ENCODE measurements at places on chromosomes 3 and 15.

DNA sequence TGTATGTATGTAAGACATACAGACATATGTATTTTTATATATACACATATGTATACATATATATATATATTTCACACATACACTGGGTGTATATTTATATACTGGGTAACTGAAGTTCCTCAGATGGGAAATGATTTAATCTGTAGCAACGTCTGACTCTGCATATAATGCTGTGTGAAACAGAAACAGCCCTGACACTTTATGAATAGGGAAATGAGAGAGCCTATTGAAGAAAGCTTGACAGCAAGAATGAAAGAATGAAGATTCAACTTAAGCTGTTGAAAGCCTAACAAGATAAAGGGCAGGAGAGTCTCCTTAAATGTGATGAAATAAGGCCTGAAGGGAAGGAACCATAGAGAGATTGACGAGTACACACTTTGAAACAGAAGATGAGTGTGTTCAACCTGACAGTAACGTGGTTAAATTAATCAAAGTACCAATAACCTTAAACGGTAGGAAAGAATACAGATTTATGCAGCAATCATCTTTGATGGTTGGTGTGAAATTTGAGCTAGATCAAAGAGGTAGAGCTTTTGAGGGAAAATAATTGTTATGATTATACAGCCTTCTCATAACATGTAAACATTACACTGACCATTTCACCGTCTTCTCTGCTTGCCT, 169.9 kb downstream of the MECOM start:
- no peak for DNase-seq

GRCh38 chr3:48024401-48024800, 8.2 kb upstream of the MAP4 start:
- DNase-seq = no peak

DNA sequence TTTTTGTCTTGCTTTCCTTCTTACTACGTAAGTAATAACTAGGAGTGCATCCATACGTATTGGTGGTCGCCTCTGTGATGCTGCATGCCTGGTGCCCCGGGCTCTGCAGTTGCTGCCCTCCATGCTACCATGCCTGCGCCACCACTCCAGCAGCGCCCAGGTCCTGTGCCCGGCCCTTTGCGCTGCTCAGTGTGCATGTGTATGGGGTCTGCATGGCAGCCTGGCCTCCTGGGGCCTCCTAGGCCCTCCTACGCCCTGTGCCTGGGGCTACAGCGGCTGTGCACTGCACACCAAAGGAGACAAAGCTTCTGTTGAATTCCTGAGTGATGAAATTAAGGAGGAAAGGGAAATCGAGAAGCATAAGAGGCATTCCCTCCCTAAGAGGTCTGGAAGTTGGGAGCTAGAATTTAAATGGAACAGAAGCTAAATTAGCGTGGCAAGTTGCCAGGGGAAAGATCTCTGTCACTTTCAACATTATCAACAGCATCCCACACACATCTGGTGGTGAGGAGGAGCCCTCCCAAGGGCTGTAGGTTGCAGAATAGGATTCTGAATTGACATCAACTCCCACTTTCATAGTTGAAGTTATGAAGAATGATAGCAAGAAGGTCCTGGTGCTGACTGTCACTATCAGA, 275.0 kb upstream of the CHRM5 start:
- DNase-seq = no peak

DNA sequence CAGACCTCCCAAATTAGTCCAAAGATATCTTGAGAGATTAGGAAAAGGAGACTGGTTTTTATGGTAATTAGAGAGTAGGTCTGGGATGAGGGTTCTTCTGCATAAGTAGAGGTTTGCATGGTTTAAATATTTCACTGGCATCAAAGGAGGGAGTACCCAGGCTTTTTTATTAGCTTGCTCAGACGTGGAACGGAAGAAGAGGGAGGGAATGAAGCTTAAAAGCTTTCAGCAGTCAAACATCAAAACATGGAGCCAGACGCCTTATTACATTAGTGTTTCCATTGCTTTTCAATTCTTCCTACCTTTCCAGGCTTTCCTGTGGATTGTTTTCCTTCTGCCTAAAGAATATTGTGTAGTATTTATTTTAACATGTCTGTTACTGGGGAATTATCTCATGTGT, 342.1 kb upstream of the SOX2 start:
- DNase-seq = peak; percentile 72

DNA sequence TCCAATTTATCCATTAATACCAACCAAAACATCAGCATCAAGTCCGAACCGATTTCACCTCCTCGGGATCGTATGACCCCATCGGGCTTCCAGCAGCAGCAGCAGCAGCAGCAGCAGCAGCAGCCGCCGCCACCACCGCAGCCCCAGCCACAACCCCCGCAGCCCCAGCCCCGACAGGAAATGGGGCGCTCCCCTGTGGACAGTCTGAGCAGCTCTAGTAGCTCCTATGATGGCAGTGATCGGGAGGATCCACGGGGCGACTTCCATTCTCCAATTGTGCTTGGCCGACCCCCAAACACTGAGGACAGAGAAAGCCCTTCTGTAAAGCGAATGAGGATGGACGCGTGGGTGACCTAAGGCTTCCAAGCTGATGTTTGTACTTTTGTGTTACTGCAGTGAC, 20.8 kb downstream of the LYSMD4 start:
- no peak for DNase-seq

GRCh38 chr3:105499961-105500360, 133.3 kb downstream of the ALCAM start:
- DNase-seq = no peak

DNA sequence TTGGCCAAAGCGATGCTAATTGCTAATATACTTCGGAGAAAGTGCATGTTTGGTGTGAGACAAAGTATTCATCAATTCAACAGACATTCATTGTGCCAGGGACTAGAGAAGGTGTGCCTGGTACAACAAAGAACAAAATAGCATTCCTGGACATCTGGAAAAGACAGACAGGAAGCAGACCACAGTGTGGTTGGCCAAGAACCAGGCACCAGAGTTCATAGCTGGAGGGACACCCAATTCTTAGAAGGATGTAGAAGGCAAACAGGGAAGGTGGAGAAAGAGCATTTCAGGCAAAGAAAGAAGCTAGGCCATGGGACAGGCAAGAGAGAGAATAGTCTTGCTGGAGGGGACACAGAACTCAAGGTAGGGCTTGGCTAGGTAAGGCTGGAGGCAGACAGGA, 105.8 kb upstream of the ETV5 start:
- no peak for DNase-seq

- no peak for DNase-seq
Measured at GRCh38 chr3:2735392-2735894, 374.7 kb downstream of the IL5RA start.

DNA sequence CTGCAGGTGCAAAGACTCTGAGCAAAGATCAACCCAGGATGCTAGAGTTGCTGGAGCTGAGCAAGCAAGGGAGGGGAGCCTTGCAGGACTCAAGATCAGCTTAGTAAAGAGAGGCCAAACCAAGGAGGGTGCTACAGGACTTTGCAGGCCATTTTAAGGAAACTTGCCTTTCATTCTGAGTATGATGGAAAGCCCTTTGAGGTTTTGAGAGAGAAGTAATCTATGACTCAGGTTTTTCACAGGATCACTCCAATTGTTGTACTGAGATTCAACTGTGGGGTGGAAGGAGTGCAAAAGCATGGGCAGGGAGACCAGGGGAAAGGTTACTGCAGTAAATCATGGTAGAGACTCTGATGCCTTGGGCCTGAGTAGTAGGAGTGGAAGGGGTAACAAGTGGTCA, 260.4 kb upstream of the GPR149 start:
- no peak for DNase-seq

GRCh38 chr3:44340058-44340395, 1.5 kb downstream of the TCAIM start:
- no peak for DNase-seq

GRCh38 chr3:124758851-124759635, 28.8 kb downstream of the UMPS start:
- no peak for DNase-seq

- DNase-seq = no peak
Measured at GRCh38 chr15:98013631-98014030, 53.1 kb downstream of the ARRDC4 start.

GRCh38 chr3:16309558-16309957, 44.5 kb downstream of the OXNAD1 start:
- no peak for DNase-seq

DNA sequence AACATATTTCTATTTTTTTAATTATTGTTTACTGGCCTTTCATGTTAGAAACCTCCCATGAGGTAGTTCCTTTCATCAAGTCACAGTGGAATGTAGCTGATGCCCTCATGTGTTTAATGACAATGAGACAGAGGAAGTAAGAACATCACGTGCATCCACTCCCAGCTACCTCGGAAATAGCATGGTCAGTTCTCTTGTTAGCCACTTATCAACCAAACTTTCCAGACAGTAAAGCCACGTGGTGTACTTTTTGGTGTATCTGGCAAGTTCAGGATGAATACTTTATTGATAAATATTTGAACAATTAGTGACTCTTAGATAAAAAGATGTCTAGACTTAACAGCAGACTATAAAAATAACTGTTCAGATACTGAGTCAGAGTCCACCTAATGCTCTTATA, 781.7 kb downstream of the MECOM start:
- DNase-seq = no peak

DNA sequence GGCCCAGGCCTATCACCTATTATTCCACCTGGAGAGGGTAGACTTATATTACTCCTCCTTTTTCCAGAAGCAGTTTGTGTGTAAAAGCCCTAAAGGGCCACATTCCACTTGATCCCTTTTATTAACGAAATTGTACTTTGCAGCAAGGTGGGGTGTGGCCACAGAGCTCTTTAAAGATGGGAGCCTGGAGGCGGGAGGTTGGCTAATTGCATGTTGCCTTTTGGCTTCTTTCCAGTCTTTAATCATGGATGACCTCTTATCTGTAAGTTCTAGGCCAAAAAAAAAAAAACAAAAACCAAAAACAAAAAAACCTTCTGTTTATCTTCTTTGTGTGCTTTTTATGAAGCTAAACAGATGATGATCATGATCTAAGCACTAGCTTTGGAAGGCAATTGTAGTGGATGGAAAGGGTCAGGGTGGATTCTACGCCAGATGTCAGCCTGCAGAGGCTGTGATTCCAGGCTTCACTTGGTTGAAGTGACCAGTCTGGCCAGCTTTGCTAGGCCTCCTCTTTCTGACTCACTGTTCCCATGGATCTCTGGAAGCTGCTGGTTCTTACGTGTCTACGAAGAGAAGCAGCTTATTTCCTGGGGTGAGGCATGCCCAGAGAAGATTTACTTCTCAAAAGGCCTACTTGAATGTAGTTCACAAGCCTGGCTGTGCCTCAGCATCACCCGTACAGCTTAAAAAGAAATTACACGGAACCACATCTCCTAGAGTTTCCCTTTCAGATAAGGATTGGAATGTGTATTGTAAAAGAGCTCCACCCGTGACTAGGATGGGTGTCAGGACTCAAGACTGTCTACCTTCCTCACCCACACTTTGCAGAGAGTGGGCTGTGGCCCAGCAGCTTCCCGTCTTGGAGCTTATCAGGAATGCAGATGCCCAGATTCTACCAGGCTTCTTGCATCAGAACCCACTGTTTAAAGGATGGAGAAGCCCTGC, 330.9 kb upstream of the C2CD4B start:
- DNase-seq = no peak

GRCh38 chr3:135759651-135760050, 205.9 kb upstream of the PPP2R3A start:
- DNase-seq = no peak

DNA sequence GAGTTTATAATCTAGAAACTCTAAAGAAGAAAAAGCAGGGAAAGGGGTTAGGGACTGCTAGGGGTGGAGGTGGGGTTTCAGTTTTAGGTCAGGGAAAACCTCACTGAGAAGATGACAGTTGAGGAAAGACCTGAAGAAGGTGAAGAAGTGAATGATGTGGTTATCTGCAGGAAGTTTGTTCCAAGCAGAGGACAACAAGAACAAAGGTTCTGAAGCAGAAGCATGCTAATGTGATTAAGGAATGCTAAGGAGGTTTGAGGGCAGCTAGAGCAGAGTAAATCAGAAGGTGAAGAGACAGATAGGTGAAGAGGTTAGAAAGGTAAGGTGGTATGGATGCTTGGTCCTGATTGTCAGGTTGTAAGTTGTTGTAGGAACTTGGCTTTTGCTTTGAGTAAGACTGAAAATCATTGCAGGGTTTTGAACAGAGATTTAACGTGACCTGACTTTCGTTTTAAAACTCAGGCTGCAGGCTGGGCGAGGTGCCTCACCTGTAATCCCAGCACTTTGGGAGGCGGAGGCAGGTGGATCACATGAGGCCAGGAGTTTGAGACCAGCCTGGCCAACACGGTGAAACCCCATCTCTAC, 8.6 kb downstream of the OXSR1 start:
- DNase-seq = no peak

GRCh38 chr3:37326144-37326543, 151.8 kb upstream of the LRRFIP2 start:
- no peak for DNase-seq

DNA sequence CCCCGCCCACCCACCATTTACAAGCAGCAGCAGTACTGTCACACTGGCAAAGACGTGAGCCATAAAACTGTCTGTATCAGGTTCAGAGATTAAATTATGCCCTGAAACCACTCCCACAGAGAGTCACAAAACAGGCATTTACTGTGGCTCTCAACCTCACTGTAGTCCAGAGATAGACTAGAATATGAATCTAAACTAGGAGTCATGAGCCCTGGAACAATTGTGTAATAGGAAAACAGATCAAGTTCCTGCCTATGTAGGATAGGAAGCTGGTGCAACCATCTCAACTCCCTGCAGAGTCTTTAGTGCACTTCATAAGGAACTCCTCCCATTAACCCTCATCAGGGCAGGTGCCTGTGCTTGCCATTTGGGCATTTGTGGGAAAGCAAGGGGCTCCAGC, 61.7 kb downstream of the FAM227B start:
- no peak for DNase-seq

- no peak for DNase-seq
Measured at GRCh38 chr3:18562364-18563154, 137.4 kb upstream of the SATB1 start.

GRCh38 chr3:108488631-108489030, 21.8 kb downstream of the MYH15 start:
- no peak for DNase-seq

DNA sequence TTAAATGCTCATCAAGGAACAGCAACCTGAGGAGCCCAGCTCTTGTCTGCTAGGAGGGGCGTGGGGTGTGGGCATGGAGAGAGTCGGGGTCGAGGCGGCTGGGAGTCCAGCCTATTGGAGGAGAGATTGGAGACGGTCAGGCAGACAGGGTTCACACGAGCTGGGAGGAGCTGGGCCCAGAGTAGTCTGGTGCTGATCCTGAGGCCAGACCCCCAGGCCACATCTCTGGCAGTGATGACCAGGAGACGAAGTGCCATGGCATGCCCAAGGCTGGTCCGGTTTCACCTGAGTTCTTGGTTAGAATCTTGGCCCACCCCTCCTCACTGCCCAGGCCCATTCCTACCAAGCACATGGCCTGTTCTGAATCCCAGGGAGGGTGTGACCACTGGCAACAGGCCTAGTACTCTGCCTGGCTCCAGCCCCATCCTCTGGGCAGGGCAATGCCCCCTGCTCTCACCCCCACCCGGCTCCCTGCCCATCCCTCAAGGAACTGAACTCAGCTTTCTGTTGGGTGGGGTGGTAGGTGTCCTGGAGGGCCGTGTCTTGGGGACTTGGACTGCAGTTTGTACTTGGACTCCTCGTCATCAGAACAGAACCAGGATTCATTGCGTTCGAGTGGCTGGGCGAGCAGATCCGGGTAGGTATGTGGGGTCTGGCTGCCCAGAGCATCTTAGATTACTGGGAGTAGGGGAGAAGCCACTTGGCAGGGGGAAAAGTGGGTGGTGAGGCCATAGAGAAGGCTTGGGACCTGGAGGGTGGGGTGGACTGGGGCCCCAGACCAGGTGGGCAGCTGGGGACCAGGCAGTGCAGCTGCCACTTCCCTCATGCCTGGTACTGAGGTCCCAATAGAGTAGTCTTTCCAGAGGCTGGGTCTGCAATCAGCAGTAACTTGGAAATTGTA, 20.8 kb downstream of the SLC28A1 start:
- DNase-seq = no peak
